ENCODE measurements at places on chromosomes 6 and 20.

DNA sequence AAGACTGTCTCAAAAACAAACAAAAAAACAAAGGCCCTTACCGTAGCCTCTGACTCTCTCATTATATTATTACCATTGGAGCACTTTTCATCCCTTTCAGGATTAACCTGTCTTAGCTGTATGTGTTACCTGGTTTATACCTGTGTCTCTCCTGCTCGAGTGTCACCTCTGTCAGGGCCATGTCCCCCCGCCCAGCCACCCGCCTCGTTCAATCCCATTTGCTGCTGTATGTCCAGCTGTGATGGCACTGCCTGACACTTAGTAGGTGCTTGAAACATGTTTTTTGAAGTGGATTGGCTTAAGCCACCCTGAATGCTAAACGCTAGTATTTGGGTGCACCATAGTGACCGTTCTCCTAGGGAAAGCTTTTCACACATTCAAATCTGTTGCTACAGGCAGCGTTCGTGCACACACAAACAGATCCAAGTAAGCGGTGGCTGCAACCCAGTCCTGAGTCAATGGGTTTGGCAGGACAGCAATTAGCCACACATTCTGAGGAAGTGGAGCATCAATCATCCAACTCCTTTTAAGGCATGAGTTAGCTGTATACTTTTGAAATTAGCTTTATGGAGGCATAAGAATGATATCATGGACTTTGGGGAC is 98.9 kb upstream of the ZNF217 start:
- no peak for DNase-seq

DNA sequence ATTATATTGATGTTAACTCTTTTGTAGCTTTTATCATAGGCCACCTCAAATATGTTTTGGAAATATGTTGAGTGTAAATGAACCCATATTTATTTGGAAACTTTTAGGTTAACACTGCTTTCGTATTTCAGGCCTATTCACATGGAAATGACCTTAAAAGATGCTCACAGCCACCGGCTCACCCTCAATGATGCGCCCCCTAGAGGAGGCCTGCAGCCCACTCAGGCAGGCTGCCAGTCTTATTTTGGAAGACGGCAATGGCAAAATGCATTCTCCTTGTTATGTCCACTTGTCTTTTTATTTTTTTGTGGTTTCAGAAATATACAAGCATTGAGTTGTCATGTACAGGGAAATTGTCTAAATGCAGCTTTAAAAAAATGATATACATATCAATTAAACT is 869.7 kb downstream of the PHF3 start:
- DNase-seq, result no peak

- DNase-seq, result no peak
Observed at GRCh38 chr6:142731611-142732010, 213.4 kb downstream of the HIVEP2 start.

DNA sequence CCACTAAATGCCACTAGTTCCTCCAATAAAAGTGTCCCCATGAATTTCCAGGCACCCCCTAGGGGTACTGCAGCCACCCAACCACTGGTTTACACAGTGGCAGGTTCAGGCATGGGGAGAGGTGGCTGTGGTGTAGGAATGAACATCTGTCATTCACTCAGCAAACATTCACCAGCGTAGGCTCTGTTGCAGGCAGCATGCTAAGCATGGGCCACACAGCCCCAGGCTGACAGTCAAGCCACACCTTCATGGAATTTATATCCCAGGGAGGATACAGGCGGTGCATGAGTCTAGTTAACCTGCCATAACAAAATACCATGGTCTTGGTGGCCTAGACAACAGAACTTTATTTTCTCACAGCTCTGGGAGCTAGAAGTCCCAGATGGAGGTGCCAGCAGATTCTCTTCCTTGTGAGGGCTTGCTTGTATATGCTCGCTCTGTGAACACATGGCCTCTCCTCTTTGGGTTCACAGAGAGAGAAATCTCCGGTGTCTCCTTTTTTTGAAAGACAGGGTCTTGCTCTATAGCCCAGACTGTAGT is 135.7 kb downstream of the EYA2 start:
- no peak for DNase-seq

- no peak for DNase-seq
Observed at GRCh38 chr20:45919542-45920399, 7.8 kb upstream of the PLTP start.

- no peak for DNase-seq
Observed at GRCh38 chr6:152378169-152378568, 259.0 kb downstream of the SYNE1 start.

- no peak for DNase-seq
Observed at GRCh38 chr6:138535728-138536455, 36.6 kb upstream of the NHSL1 start.

- no peak for DNase-seq
Observed at GRCh38 chr6:34661357-34661756, 35.2 kb downstream of the ILRUN start.

DNA sequence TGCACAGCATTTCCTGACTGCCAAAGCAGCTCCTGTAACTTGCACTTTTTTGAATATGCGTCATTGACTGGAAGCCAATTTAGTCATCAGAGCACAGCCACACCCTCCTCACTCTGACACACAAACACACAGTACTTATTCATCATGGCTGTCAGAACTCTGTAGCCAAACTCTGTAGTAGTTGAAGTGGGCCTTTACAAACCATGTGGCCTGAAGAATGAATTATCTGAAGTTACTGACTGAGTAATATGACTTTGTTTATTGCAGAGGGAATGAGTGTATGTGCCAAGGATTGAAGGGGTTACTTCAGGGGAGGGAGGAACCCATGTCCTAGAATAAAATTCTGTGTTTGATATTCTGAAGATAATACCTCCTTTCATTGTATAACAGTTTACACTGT is 102.7 kb downstream of the FIG4 start:
- no peak for DNase-seq

- no peak for DNase-seq
Observed at GRCh38 chr20:2390951-2391675, 10.4 kb downstream of the TGM6 start.

- no peak for DNase-seq
Observed at GRCh38 chr6:53701333-53702218, 36.0 kb upstream of the KLHL31 start.

- DNase-seq, result no peak
Observed at GRCh38 chr6:119620846-119621555, 271.4 kb upstream of the MAN1A1 start.

DNA sequence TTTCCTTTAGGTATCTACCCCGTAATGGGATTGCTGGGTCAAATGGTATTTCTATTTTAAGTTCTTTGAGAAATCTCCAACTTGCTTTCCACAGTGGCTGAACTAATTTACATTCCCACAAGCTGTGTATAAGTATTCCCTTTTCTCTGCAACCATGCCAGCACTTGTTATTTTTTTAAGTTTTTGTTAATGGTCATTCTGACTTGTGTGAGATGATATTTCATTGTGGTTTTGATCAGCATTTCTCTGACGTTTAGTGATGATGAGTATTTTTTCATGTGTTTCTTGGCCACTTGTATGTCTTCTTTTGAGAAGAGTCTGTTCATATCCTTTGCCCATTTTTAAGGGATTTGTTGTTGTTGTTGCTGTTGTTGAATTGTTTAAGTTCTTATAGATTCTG is 871.1 kb downstream of the KIF16B start:
- DNase-seq, result no peak

DNA sequence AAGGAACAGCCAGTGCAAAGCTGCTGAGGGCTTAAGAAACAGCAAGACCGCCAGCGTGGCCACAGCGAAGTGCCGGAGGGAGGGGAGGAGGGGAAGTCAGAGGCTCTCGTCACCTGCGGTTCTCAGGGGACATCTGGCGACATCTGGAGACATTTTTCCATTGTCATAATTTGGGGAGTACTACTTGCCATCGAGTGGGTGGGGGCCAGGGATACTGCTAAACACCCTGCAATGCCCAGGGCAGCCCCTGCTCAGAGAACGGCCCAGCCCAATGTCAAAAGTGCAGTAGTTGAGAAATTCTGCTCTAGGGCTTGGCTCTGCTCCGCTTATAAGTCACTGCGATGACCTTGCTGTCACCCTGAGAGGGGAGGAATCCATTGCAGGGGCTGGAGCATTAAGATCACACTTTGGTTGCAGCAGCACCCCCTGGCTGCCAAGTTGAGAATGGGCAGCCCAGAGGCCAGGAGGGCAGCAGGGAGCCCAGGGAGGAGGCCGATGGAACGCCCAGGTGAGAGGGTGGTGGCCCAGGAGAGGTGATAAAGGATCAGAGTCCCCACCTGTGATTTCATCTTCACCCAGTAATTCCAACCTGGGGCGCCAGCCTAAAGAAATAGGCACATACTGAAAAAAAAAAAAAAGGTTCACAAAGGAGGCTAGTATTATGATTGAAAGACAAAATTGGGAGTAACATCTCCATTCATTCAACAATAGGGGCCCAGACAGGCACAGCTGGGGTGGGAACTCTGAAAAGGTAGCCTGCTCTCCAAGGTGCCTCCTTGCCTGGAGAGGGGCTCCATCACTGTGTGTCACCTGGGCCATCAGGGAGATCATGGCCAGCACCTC is 218.2 kb downstream of the BMP7 start:
- no peak for DNase-seq

DNA sequence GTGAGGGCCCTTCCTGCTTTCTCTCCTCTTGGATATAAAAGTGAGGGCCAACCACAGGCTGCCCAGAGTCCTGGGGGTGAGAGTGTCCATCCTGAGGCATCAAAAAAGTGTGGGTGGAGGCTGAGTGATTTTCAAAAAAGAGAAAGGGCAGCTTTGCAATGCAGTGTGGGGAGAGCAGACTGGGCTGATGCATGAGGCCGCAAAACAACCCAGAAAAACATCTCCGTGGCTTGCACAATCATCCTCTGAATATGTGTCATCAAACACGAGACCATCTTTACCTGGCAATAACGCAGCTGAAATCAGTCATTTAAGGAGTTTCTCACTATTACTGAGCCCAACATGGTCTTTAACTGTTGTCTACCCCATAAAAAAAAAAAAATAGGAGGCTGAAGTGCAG is 191.2 kb upstream of the SOX4 start:
- no peak for DNase-seq

DNA sequence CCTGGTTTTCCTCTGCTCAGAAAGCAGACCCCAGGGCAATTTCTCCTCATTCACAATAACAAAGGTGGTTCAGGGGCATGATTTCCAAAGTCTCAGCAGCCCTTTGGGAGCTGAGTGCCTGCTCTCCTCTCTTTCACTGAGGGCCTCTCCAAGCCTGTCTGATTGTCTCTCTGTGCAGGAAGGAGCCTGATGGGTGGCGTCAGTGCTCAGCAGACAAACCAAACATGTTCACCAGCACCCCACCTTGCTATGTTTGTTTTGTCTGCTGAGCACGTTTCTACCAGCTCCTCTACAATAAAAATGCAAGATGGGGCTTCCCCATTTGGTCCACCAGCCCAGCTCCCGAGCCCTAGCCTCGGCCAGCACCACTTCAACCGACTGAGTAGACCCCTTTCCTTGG is 25.4 kb upstream of the TCP11 start:
- DNase-seq, result no peak

DNA sequence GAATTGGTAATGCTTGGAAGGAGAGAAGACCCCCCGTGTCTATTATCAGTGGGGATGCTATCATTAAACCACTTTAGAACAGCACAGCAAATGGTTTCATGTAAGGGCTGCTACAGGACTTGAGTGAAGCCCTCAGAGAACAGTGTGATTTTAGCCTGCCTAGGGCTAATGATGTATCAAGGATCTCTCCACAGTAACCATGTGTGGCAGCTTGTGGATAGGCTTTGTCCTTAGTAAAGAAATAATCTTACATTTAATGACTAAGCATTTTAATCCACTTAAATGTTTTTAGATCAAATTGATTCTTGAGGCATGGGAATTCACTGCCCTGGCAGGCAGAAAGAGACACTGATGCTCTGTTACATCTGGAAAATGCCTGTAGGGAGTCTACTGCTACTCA is 495.1 kb downstream of the NKAIN2 start:
- DNase-seq, result no peak

DNA sequence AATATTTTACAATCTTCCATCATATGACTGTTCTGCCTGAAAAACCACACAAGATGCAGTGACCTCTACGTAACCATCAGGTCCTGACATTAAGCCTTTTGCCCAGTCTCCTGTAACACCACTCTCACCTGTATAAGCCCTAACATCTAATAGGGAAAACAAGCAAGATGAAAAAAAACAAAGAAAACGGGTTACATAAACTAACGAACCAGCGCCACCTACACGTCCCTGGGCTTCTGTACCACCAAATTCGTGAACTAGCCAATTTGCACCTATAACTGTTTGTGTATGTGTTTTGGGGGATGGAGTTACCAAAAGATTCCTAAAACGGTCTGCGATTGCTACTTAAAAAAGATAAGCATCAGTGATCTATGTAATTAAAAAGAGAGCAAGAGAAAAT is 70.2 kb downstream of the BLOC1S5 start:
- no peak for DNase-seq

- no peak for DNase-seq
Observed at GRCh38 chr6:30042476-30042875, 18.6 kb upstream of the POLR1H start.

GRCh38 chr20:16930656-16931055 is 182.5 kb downstream of the OTOR start:
- DNase-seq, result no peak

- no peak for DNase-seq
Observed at GRCh38 chr6:56750686-56751085, 108.0 kb upstream of the DST start.

- DNase-seq, result no peak
Observed at GRCh38 chr6:105072798-105073199, 107.0 kb downstream of the POPDC3 start.

DNA sequence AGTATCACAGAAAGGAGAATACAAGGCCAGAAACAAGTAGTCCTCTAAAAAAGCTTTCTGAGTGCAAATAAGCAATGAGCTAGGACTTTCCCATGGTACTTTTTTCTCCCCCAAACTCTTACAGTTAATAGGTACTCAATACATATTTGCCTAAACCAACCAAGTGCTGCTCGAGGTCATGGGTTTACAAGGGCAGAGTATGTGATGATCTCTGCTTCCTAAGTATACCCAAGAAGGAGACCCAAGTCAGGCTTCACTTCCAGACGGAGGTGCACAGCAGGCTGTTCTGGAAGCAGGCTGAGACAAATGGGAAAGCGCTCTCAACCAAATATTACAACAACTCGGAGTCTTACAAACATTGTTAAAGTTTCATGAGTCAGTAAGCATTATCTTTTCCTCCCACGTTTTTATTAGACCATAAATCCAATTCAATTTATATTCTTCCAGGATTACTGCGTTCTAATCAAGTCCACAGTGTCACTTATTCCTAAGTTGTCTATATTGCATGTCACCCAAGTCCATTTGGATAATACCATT is 8.1 kb downstream of the FYN start:
- no peak for DNase-seq

GRCh38 chr20:51462566-51463276 is 79.8 kb downstream of the NFATC2 start:
- DNase-seq, result no peak

GRCh38 chr6:135438907-135439535 is 58.5 kb downstream of the AHI1 start:
- DNase-seq, result no peak

DNA sequence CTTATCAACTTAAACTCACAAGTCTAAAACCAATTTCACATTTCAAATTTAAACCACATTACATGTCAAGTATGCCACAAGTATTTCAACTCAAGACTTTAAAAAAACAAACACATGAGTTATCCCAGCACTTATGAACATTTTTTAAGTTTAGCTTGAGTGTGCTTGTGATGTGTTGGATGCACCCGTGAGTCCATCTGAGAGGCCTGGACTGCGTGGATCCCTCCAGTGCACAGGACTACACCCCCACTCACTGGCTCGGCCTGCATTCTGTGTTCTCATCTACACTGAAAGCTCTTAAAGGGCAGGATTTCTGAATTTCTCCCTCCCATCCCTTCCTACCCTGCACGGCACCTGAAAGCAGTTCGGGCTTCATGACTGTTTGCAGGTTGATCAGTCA is 128.8 kb upstream of the CD93 start:
- DNase-seq, result no peak
